CD4-positive, alpha-beta T cell treated with Interleukin-2 at 100 ng/mL for 4 hours (primary cell): ENCODE measurements at places on chromosomes 5 and 9.

- no peak for DNase-seq
Observed at GRCh38 chr5:120012431-120012830, 383.1 kb downstream of the FAM170A start.

- no peak for DNase-seq
Observed at GRCh38 chr9:121801579-121801978, 150.1 kb downstream of the DAB2IP start.

DNA sequence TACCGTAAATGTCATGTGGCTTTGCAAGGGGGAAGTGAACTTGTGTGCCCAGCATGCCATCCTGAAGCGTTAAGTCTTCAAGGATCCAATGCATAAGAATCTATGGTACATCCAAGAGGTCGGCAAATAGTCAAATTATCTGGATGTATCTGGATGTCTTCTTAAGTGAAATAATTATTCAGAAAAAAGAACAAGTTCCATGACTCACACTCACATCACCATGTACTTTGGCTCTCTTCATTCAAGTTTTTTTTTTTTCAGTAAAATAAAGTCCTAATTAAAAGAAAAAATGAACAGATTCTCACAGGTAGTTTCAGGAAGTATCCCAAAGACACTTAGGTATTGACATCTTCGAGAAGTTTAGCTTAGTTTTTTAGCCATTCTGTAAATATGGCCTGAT, 62.7 kb upstream of the MEGF10 start:
- DNase-seq: no peak

- no peak for DNase-seq
Observed at GRCh38 chr5:135190416-135191083, 156.5 kb upstream of the PITX1 start.

DNA sequence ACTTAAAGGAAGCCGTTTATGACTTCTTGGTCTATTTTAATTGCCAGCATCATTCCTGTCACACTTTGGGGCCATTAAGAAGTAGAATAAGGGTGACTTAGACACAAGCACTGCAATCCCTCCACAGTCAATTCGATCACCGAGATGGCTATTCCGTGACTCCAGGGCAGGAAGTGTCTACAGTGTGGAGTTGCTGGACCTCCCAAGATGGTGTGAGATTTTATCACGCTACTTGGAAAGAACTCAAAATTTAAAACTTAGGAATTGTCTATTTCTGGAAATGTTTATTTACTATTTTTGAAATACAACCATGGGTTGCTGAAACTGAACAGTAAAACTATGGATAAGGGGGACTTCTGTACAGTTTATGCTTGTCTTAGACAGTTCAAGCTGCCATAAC, 6.2 kb downstream of the FBXL7 start:
- DNase-seq: no peak

DNA sequence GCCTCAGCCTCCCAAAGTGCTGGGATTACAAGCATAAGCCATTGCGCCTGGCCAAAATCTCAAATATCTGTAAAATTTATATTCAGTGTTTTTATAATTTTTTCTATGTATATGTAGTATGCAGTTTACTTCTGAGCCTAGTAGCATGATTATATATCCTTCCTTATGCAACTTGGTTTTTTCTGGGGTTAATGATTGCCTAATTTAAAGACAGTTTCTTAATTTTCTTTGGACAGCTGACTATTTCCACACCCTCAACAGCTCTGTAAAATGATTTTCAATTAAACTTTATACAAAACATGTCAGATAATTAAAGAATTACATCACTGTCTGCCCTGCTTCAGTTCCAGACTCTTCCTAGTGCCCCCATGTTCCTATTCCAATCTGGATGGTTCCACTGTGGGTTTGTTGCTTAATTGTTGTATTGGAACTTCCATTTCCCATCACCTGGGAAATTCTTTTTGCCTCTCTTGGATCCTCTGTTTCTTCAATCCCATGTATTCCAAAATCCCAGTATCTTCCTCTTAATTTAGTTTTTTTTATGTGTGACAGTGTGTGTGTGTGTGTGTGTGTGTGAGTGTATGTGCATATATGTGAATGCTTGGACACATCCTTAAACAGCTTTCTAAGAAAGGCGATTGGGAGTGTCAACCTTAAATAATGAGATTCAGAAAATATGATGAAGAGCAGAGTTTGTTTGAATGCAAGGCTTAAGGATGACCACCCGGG, 53.2 kb downstream of the C5orf22 start:
- DNase-seq: no peak

DNA sequence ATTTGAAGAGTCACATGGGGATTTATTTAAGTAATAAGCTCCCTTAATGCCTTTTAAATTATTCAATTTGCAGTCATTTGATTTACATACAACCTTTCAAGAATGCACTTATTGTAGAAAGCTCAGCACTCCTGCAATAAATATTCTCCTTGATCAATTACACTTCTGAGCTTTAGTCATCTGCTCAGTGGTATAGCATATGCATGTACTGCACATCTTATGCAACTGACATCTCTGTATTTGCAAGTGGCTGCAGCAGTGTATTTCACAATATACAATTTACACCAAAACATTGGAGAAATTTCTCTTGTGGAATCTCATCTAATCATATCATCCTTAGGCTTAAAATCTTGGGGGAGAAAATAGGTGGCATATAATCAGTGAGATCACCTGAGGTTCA, 325.7 kb downstream of the SLF1 start:
- DNase-seq: no peak

DNA sequence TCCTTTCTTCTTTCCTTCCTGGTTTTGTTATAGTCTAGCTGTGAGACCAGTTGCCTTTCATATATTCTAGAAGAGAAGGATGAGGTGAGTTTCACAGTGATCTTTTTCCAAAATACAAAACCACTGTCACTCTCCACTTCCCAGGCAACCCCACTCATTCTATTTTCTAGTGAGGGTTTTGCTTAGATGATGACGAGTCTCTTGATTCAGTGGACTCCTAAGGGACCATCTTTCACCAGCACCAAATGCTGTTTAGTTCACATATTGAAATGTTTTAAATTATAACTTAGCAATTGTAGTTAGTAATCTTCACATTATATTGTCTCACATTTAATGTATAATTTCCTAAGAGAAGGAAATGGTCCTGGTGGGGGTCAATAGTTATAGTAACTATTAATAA, 25.2 kb downstream of the PIK3R1 start:
- no peak for DNase-seq

DNA sequence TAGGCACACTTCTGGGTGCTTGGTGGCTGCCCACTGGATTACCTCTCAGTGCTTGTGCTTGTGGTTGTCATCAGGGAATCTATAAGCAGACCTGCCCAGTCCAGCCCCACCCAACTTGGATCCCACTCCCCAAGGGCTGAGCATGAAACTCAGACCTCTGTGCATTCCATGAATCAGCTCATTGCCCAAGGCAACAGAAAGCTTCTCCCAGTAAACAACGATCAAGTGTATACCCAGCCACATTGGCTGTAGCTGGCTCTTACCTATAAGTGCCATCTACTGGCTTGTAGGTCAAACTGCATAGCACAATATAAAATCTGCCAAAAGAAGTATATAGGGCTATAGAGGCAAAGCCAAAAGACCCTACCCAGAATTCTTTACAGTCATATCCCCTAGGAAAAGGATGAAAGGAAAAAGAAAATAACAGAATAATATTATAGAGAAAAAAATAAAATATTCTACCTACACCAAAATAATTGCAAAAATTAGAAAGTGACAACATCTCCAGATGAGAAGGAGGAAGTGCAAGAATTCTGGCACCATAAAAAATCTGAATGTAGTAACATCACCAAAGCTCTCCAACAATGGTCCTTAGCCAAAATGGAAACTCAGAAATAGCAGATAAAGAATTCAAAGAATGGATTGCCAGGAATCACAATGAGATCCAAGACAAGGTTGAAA, 321.0 kb upstream of the TRPC7 start:
- DNase-seq: no peak
